M059J (cell line): ENCODE measurements at places on chromosomes 3 and 15.

DNA sequence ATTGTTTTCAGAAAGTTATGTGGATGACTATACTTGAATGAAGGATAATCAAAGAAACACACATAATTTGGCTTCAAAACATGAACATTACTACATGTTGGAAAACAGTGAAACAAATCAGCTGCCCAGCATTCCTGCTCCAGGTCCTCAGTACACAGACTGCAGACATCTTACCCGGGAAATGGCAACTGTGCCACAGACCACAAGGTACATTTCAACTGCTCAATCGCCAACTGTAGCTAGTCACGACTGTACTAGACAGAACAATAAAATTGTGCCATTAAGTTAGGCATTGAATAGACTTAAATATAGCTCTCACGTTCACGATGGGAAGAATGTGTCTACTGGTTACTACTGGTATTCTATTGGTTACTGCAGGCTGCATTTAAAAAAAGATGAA, 5.0 kb downstream of the NAA50 start:
- no peak for DNase-seq

- DNase-seq = peak; percentile 71
Observed at GRCh38 chr3:14329116-14329830, 73.1 kb upstream of the SLC6A6 start.

DNA sequence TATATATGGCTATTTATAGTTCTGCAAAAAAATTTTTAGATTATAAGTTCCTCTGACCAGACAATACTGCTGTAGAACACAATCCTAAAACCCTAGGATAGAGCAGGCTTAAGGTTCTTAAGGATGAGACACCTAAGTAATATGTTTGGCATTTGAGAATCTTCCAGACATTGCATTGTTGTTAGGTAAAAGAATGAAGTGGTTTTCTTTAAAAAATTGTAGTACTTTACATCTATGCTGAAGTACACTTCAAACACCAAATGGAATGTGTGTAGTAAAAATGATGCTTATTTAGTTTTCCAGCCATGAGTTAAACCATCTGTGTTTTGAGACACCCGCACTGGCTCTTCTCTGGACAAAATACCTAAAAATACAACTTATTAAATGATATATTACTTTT, 857.7 kb downstream of the OTOL1 start:
- no peak for DNase-seq

DNA sequence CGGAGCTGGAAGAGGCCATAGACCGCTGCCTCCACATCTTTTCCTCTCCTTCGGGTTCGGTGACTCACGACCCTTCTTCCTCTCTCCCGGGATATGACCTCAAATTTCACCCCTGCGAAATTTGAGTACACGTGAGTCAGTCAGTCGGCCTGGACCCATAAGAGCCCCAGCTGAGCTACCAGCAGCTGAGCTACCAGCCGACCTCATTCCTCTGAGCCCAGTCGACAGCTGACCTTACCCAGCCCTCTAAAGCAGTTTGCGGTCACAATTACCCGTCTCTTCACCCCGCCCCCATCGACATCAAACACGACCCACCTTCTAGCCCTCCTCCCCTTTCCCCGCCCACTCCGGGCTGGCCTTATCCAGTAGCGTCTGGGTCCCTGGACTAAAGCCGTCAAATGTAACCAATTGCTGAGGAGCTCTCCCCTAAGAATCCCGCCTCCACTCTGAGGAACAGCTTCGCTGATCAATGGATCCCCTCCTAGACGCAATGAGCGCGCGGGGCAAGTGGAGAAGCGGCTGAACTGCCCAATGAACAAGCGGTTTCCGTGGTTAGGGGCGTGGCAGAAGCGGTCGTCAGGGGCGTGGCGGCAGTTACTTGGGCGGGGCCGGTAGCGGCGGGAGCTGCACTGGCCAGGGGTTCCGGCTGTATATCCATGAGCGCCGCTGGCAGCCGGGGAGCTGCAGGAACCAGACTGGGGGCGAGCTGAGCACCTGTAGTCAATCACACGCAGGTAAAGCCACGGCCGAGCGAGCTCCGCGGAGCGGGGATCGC, at the start of gene ABHD2:
TSS of gene ABHD2 (plus strand) at position 627 of the 775 bp plus-strand sequence. CDS start 27,872 bp downstream, outside the sequence.
- peak; percentile 100 for DNase-seq

DNA sequence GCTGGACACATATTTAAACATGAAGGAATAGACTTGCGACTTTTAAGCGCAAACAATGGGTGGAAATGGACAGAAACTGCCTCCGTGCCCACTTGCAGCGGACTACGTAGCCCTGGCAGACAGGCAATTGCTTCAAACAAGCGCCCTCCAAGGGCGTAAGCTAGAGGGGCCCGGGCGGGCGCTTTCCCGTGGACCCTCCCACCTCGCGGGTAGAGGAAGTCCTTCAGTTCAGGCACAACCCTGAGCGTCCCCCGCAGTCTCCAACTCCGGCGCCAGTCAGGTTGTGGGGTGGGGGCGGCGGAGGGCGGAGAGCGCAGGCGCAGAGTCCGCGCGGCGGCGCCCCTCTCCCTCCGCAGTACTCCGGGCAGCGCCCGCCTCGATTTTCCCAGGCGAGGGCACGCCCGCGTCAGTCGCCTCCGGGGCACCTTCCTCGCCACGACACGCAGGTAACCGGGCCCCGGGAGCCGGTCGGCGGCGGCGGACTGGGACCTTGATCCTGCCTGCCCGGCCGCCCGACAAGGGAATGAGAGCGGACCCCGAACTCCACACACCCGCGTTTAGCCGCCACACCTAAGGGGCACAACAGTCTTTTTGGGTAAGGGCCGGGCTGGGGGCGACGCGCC, at the start of gene SLC35G2:
TSS of gene SLC35G2 (plus strand) at position 358 of the 623 bp plus-strand sequence. CDS start 35,335 bp downstream, outside the sequence.
- peak; percentile 85 for DNase-seq

DNA sequence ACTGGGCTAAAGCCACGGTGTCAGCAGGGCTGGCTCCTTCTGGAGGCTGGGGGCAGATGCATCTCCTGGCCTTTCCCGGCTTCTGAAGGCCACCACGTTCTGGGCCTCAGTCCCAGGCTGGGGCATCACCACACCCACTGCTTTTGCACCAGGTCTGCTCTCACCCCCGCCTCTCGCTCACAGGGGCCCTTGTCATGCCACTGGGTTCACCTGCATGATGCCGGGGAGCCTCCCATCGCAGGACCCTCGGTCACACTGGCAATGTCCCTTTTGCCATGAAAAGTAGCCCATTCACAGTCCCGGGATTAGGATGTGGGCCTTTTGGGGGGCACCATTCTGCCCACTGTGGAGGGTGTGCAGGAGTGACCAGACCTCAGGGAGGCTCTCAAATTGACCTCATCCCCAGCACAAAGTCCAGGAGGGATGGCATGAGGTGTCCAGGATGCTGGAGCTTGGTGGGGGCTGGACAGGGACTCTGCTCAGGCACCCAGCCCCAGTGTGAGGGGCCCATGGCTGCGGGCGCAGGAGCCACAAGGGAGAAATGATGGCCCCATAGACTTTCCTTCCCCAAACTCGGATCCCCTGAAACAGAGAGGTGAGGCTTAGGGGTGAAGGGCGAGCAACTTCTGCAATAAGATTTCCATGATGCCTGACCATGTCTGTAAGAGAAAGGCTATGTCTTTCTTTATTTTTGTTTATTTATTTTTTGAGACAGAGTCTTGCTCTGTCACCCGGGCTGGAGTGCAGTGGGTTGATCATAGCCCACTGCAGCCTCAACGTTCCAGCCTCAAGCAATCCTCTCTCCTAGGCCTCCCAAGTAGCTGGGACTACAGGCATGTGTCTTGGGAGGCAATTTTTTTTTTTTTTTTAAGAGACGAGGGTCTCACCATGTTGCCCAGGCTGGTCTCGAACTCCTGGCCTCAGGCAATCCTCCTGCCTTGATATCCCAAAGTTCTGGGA, 189.1 kb downstream of the GOLGA6L6 start:
- DNase-seq = no peak
